NCI-H1930 (cell line): ENCODE measurements at places on chromosomes 3 and 15.

GRCh38 chr15:42619656-42620371 is 44.4 kb downstream of the STARD9 start:
- DNase-seq, result no peak

GRCh38 chr3:109982201-109982600 is 644.9 kb upstream of the DPPA4 start:
- DNase-seq, result no peak

GRCh38 chr3:46440531-46441294 is 24.0 kb downstream of the LTF start:
- no peak for DNase-seq

GRCh38 chr3:67493808-67494207 is 160.6 kb downstream of the SUCLG2 start:
- no peak for DNase-seq

DNA sequence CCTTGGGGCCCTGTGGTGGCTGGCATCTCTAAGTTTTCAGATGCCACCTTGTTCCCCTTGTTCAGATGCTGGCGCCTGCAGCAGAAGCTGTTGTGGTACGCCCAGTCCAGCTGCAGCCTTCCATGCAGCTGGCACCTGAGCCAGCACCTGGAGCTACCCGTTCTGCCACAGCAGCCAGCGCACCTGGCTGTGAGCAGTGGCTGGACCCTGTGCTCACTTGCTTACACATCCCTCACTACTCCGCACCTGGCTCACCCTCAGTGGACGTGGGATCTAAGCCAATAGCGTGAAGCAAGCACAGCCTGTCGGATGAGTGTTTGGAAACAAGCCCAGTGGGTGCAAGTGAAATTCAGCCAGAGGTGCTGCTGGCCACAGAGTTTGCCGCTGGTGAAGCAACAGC is 607.5 kb upstream of the BCHE start:
- no peak for DNase-seq

GRCh38 chr3:58625196-58625824 is 41.3 kb downstream of the FAM3D start:
- DNase-seq, result no peak

- no peak for DNase-seq
Measured at GRCh38 chr3:121155028-121155427, 247.0 kb downstream of the STXBP5L start.

DNA sequence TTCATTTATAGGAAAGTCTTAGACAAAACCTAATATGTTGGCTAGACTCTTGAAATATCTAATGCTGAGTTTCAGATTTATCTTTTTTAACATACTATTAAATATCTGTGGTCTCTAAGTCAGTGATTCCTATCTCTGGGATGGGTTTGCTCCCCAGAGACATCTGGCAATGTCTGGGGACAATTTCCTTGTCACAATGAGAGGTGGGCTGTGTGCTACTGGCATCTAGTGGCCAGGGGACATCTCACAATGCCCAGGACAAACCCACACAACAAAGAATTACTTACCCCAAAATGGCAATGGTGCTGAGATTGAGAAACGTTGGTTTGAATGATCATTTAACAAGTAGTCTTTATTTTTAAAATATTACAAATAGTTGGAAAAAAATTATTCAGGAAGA is 602.1 kb downstream of the MAGI1 start:
- peak; percentile 3 for DNase-seq

GRCh38 chr3:46460051-46460450 is 4.7 kb downstream of the LTF start:
- DNase-seq, result no peak

DNA sequence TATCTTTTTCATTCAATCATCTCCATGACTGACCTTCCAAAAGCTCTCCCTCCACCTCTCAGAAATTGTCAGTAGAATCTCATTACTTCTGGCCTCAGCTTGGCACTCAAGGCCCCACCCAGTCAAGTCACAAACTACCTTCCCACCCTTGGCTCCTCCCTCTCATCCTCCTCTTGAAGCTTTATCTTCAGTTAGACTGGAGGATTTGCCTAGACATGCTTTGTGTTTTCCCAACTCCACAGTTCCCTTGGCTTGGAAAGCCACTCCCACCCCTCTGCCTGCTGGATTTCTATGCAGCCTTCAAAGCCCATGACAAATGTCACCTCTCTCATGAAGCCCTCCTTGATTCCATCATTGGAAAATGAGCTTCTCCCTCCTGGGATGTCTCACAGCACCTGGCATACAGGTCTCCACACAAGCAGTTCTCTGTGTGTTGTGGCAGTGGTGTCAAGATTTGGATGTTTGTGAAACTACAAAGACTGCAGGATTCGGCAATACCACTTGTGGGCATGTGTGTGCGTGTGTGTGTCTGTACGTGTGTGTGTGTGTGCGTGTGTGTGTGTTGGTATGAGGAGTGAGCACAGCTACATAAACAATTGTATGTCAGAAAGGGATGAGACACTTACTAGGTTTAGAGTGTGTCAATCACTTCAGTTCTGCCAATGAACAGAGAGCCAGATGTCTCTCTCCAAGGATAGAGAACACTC is 45.3 kb upstream of the VPS8 start:
- no peak for DNase-seq

- DNase-seq, result no peak
Measured at GRCh38 chr3:47762233-47762632, 19.5 kb downstream of the SMARCC1 start.

- no peak for DNase-seq
Measured at GRCh38 chr3:88444251-88444650, 294.5 kb downstream of the C3orf38 start.

DNA sequence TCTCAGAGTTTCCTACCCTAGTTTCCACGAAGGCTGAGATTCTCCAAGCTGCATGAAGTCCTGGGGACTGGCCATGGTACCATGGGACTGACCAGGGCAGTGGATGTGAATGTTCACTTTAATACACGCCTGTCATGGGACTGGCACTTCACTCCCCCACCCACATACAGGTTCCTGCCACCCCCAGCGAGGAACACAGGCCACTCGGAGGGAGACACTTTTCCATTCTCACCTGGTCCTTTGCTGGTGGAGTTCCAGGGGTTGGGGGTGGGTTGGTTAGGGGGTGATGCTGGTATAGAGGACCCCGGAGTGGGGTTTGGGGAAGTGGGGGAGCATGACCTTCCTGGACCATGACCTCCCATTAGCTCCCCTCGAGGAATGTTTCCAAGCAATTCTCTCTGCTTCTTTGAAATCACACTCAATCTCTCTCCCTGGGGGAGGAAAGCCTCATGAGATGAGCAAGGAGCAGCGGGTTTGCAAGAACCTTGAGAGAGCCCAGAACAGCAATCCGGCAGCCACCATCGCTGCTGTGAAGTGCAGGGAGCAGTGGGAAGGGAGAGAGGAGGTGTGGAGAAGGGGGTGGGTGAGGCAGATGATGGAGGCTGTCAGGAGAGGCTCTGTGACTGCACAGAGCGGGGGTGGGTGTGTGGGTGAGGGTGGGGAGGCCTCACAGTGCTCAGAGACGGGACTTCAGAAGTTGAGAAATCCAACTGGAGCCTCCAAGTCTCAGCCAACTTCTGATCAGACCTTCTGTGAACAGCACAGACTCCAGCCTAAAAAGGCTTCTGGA is 69.7 kb downstream of the ADCY5 start:
- no peak for DNase-seq

DNA sequence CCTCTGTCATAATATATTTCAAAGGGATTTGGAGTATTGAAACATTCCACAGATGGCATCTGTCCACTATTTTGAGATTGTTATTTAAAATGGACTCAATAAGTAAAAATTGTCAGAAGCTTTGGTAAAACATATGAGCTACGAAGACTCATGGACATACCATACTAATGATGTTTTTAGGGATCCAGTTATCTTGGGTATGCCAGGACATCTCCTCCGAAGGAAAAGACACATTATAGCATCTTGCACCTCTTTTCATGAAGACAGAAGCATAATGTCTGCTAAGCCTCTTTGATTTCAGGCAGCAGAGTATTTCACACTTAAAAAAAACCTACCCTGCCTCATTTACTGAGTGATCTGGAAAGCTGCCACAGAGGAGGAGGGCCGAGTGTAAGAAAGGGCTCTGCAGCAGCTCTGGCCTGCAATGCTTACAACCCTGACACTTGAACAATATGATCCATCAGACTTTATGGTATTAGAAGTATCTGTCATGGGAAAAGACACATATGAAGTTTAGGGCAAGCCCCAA is 284.8 kb downstream of the TUSC7 start:
- DNase-seq, result no peak

- no peak for DNase-seq
Measured at GRCh38 chr3:128072454-128073184, 20.4 kb downstream of the SEC61A1 start.

- no peak for DNase-seq
Measured at GRCh38 chr15:88800026-88800425, 3.2 kb upstream of the ACAN start.

GRCh38 chr15:65426216-65426853 is 3.6 kb upstream of the IGDCC4 start:
- no peak for DNase-seq

- no peak for DNase-seq
Measured at GRCh38 chr3:67854663-67855062, 200.3 kb upstream of the SUCLG2 start.

DNA sequence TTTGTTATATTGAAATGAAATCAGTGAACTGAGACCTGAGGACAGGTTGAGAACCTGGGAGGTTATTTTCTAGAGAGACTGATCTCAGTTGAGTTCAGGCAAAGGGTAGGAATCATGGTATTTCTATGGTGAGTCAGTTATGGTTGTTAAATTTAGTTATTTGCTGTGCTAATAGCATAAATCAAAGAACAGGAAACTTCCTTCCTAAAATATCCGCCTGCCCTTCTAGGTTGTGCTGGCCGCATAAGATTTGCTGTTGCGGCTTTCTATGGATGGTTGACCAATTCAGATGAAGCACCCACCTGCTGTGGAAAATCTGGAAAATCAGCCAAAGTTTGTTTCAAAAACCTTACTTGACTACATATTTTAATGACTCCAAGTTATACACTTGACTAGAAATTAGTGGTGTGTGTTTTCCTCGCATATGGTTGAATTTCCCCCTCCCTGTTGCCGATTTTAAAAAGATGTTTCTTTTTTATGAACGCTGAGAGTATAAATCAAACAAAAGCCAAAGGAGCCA is 52.6 kb downstream of the PLCL2 start:
- no peak for DNase-seq

- no peak for DNase-seq
Measured at GRCh38 chr3:157611536-157612076, 108.4 kb upstream of the VEPH1 start.

- no peak for DNase-seq
Measured at GRCh38 chr3:23762759-23763477, 42.8 kb upstream of the UBE2E1 start.
